ENCODE measurements at places on chromosomes 4 and X.
A peak's percentile ranks its signal among the peaks of the same experiment; 100 is the strongest.

DNA sequence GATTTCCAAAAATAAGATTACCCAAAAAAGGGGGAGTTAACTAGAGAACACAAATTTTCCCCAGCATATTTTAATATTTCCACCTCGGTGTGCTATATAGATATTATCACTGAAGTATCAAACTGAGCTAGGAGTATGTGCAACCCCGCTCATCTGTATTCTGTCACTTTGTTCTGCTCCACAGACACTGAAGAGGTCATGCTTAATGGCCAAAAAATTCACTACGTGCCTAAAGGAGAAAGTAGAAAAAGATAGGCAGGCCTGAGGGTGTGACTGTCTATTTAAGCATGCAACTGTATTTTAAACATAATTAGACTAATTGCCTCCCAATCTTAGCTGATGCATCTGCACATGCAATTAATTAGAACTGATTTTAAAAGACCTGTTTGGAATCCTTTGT is 24.5 kb downstream of the SH3RF1 start:
- no peak for DNase-seq

GRCh38 chr4:38785901-38786402 is 3.2 kb upstream of the TLR10 start:
- DNase-seq, result no peak

GRCh38 chr4:82728301-82728700 is 70.3 kb downstream of the SCD5 start:
- no peak for DNase-seq

DNA sequence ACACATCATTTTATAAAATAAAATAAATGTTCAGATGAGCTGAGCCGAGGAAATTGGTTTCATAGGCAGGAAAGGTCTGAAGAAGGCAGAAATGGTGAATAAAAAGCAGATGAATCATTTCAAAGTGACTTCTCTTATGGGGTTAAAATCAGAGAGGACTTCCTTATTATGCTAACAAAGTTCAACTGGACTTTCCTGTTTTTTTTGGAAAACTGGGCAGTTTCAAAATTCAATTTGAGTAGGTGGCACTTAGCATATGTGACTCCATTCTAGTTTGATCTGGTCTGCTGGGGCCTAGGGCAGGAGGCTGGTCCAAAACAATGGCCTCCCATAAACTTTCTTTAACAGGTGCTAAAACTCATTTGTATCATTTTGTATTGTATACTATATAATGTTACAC is 1794.9 kb upstream of the TENM3 start:
- no peak for DNase-seq

DNA sequence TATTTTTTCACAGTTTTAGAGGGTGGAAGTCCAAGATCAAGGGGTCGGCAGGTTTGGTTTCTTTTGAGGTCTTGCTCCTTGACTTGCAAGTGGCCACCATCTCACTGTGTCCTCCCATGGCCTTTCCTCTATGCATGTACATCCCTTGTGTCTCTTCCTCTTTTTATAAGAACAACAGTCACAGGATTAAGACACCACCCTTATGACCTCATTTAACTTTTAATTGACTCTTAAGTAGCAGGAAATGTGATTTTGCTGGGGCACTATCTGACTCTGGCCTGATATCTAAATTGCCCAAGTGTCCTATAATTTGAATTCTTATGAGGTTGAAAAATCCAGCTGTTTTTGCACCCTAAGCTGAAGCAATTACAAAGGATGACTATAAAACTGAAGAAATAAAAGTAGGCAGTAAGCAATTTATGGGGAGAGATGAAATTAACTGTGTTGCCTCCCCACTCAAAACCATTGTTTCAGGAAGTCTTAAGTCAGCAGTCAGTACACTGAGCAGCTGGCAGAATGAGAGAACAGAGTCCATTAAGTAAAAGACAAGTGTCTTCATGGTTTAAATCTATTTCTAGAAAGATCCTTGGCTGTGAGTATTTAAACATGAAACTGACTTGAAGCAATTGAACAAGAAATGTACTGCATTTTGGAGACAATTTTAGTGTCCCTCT is 601.3 kb downstream of the SPRY1 start:
- DNase-seq, result no peak

- peak; percentile 6 for DNase-seq
Measured at GRCh38 chr4:21469438-21470300, 478.9 kb downstream of the KCNIP4 start.

Data from fibroblast of skin of back (primary cell).